Regular cardiac myocyte (primary cell): ENCODE measurements at places on chromosomes 7 and 10. TPM values are rescaled to one million over a fixed set of nuclear protein-coding genes. Genes with fewer than 3 reads are reported as not detected.

Gene STOX1
- under 0.01 and 0.19 TPM in 2 replicates for total RNA-seq

Gene STAG3
- total RNA-seq = 1.1 and 4.8 TPM in 2 replicates

Gene COBL
- not detected in 2 replicates for total RNA-seq

Gene ZEB1
- 64.4 and 101 TPM in 2 replicates for total RNA-seq

Gene CCDC3
- total RNA-seq = 4.5 and 6.5 TPM in 2 replicates

Gene ZNF746
- 13.2 and 19.7 TPM in 2 replicates for total RNA-seq

Gene PGAM1
- total RNA-seq = 489 and 612 TPM in 2 replicates

Gene ASZ1
- total RNA-seq = not detected in 2 replicates

Gene OR6B1
- not detected in 2 replicates for total RNA-seq

Gene GOLGA7B
- under 0.01 TPM in 1 of 2 replicates, not detected in the other for total RNA-seq

Gene NKX2-3
- not detected in 2 replicates for total RNA-seq

Gene SAP25
- total RNA-seq = not detected in 2 replicates

Gene SFRP5
- total RNA-seq = not detected in 2 replicates

Gene PLEKHS1
- total RNA-seq = not detected in 2 replicates

Gene GRM3
- not detected in 2 replicates for total RNA-seq

Gene GRID2IP
- under 0.01 TPM in 1 of 2 replicates, not detected in the other for total RNA-seq

Gene GPR26
- total RNA-seq = not detected in 2 replicates

Gene CLCN1
- total RNA-seq = not detected in 2 replicates

Gene NPTX2
- total RNA-seq = 2.9 and 5.4 TPM in 2 replicates

Gene AQP1
- 111 and 152 TPM in 2 replicates for total RNA-seq

Gene IL15RA
- 1.7 and 3.7 TPM in 2 replicates for total RNA-seq

Gene UNCX
- total RNA-seq = not detected in 2 replicates

Gene STK31
- total RNA-seq = under 0.01 TPM in 2 replicates
